Amniotic epithelial cell (primary cell): ENCODE measurements at places on chromosomes 16 and 17.

GRCh38 chr16:28191364-28191960 lies 20.3 kb downstream of the XPO6 start:
- DNase-seq, result no peak

DNA sequence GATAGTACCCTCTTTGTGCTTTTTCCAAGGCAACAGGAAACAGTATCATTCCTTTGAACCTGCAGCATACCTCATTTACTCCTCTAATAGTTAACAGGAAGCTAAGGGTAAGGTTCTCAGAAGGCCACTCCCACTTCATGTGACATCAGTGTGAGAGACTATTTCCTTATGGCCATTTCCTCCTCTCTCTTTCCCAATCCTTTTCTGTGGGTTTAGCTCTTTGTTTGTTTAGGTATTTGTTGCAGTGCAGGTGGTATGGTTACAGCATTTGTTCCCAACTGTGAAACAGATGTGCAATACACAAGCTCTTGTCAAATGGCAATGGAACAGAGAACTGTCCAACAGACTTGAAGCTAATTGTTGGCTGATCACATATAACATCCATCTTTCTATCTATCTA lies 14.7 kb downstream of the TMC5 start:
- no peak for DNase-seq

DNA sequence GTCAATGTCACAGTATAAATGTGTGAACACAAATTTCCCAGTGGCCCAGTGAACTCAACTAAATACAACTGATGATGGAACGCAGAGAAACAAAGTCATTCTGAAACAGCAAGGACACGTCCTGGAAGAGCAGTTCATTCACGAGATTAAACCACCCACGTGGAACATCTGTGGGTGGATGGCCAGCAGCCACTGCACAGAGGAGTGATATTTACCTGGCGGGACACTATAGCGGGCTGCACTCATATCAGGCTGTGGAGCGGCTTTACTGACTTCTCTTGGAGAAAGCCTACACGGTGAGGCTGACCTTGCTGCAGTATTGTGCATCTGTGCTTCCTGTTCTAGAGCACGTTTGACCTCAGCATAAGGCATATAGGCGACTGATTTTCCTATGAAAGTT lies 87.3 kb downstream of the TTC19 start:
- no peak for DNase-seq

GRCh38 chr16:86184185-86184584 lies 285.2 kb downstream of the IRF8 start:
- no peak for DNase-seq

- no peak for DNase-seq
Observed at GRCh38 chr16:4225075-4225474, 16.8 kb downstream of the SRL start.

DNA sequence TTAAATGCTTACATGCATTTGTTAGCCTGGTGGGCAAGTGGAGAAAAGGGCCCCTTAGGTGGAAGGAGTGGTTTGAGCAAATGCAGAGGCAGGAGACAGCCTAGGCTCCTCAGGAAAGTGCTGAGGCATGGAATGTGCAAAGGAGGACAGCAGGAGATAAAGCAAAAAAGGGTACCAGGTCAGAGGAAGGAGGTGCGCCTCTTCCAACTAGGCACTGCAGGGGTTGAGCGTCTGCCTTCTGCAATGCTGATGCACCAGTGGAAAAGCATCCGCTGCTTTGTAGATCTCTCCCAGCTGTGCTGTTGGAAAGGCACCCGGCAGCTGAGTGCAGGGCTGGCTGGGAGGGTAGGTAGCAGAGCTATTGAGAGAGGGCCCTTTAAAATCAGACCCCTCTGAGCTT lies 287.0 kb upstream of the XYLT1 start:
- no peak for DNase-seq
